ENCODE measurements at places on chromosomes 2 and 18.

- DNase-seq, result no peak
These were observed 417.9 kb downstream of the HRH4 start for GRCh38 chr18:24878289-24878688.

DNA sequence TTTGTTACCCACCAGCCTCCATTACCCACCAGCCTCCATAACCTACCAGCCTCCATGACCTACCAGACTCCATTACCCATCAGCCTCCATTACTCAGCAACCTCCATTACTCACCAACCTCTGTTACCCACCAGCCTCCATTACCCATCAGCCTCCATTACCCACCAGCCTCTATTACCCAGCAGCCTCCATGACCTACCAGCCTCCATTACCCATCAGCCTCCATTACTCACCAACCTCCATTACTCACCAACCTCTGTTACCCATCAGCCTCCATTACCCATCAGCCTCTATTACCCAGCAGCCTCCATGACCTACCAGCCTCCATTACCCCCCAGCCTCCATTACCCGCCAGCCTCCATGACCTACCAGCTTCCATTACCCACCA lies 133.3 kb upstream of the HS6ST1 start:
- no peak for DNase-seq

GRCh38 chr2:173357346-173357745 lies 2.7 kb downstream of the CDCA7 start:
- DNase-seq, result no peak

DNA sequence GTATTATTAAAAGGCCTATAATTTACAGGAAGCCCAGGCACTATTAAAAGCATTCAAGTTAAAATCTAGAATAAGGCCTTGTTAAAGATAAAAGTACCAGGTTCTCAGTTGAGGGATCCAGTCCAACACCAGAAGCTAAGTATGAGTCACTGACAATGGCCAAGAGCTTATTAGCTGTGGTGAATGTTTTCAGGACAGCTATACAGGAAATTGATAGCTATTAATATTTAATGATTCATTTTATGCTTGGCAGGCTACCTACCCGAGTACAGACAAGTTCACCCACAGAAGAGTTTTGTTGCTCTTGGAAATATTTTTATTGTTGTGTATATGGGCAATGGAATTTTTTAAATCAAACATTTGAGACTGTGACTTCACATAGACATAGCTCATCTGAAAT lies 729.6 kb upstream of the ZNF804A start:
- DNase-seq, result no peak

DNA sequence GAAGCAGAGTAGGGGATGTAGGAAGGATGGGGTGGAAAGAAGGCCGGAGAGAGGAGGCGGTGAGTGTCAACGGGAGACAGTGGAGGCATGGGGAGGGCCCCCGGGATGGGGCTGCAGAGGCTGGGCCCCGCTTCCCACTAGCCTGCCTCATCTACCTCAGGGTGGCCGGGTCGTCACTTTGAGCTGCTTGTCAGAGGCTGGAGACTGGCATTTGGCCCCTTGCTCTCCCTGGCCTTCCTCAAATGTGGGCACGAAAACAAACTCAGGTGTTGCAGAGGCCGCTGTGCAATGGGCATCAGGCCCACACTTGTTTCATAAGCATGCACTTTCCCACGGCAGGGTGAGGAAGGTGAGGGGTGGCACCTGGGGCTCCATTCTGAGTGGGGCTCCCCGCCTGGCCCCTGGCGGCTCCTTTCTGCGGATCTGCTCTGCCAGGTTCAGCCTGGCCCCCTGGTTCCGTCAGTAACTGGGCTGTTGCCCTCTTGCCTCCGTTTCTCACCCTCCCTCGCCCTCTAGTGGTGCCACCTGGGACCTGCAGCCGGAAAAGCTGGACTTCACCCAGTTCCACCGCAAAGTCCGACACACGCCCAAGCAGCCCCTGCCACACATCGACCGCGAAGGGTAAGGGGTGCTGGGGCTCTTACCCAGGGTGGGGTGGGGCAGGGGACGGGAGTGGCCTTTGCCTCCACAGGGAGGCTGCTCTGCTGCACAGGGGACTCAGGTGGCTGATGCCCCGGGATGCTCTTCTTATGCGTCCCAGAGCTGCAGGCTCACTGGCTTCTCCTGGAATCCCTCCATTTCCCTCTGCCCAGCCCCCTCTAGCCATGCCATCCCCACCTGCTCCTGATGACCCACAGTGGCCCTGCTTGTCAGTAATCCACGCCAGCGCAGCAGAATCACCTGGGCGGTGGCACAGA lies 125.4 kb downstream of the CTIF start:
- DNase-seq, result peak; percentile 17

GRCh38 chr2:168594778-168595177 lies 138.7 kb downstream of the CERS6 start:
- no peak for DNase-seq

GRCh38 chr2:238743243-238744065 lies 104.4 kb upstream of the TWIST2 start:
- DNase-seq, result no peak
